ENCODE measurements at places on chromosomes 1 and 21. TPM values are rescaled to one million over a fixed set of nuclear protein-coding genes. Genes with fewer than 3 reads are reported as not detected.

The PRKAA2 gene
- total RNA-seq = 7.1 TPM

GRCh38 chr1:156120318-156120717, 5.8 kb downstream of the LMNA start:
- DNase-seq = no peak

DNA sequence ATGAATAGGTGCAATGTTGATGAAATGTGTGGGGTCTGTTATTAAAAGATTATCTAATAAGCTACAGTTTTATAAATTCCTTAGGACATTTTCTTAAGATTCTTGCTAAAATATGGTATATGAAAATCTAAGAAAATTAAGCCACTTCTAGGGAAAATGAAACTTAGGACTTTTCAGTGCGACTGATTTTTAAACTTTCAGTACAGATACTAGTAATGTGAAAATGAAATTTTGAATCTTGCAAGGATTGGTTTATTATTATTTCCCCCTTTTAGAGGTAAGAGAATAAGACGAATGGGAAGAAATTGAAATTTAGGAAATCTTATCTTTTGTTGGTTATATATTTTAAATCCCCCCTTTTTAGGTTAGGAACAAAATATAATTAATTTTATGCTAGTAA, 16.4 kb downstream of the CAPZA1 start:
- no peak for DNase-seq

GRCh38 chr1:158564608-158565007, 5.8 kb downstream of the OR6P1 start:
- DNase-seq = no peak

The PEA15 gene
- total RNA-seq = 133 TPM

The UCK2 gene
- 44.7 TPM for total RNA-seq

The LIN28A gene
- not detected for total RNA-seq

DNA sequence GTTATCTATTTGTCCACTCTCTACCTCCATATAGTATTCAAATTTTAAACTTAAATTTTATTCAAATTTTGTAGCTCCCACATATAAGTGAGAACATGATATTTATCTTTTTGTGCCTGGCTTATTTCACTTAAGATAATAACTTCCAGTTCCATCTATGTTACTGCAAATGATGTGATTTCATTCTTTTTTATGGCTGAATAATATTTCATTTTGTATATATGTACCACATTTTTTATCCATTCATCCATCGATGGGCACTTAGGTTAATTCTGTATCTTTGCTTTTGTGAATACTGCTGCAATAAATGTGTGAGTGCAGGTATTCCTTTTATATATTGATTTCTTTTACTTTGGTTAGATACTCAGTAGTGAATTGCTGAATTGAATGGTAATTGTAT, 2.1 kb downstream of the DNAH14 start:
- DNase-seq = no peak

The C1orf167 gene
- total RNA-seq = 0.68 TPM

The MAP3K21 gene
- 4.7 TPM for total RNA-seq

DNA sequence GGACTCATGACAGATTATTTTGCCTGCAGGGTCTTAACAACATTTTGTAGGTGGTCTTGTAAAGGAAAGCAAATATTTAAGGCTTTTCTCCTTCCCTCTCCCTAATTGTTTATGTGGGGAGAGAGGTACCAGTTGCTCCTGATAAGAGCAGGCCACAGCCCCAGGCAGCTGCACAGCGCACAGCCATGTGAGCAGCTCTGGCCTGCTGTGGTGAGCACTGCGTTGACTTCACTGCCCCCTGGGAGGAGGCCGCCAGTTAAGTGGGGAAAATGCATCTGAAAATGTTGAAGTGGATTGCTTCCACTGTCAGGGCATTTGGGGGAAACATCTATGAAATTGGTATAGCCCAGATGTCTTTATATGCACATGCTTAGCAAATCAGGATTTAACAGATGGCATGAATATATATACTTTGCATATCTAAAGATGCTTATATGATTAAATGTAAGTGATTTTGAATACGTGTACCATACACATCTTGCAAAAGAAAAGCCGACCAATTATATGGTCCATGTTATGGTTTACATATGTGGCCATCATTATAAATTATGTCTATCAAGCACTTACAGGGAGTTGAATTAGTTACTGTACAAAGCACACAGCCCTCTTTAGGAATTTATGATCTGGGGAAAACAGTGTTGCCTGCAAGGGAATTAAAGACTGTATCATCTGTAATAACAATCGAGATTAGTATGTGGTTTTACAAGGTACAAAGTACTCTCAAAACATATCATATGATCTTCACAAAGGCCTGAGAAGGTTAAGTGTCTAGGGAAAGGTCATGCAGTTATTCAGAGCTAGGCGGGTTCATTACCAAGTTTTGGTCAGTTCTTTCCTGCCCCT, 132.1 kb downstream of the RHOU start:
- DNase-seq = no peak

GRCh38 chr1:27658951-27659496, 13.0 kb downstream of the IFI6 start:
- DNase-seq = no peak
